Mesenteric fat pad (tissue), 1 donor: ENCODE measurements at places on chromosomes 5 and 9. TPM values are rescaled to one million over a fixed set of nuclear protein-coding genes. Genes with fewer than 3 reads are reported as not detected.
A peak's percentile ranks its signal among the peaks of the same experiment; 100 is the strongest.

GRCh38 chr9:81850724-81851123 lies 77.5 kb upstream of the SPATA31D4 start:
- DNase-seq = no peak

- no peak for DNase-seq
Observed at GRCh38 chr5:1021136-1021968, 12.8 kb downstream of the NKD2 start.

GRCh38 chr9:129362287-129363000 lies 184.4 kb upstream of the IER5L start:
- DNase-seq = no peak

The TTC16 gene
- total RNA-seq = not detected

DNA sequence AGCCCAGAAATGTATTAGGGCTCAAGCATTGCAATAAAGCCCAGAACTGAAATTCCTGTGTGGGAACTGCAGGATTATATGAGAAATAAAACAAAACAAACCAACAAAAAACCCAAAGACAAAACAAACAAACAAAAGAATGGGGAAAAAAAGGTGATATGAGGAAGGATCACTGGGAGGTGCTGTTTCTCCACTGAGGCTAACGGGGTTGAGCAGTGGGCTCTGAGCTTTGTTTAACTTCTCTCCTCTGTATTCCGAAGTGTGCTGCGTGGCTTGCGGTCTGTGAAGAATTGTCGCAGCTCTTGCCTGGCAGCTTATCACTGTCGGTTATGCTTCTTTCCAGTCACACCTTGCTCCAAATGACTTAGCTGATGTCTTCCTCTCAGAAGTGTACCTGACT lies 106.3 kb downstream of the TENT4A start:
- no peak for DNase-seq

DNA sequence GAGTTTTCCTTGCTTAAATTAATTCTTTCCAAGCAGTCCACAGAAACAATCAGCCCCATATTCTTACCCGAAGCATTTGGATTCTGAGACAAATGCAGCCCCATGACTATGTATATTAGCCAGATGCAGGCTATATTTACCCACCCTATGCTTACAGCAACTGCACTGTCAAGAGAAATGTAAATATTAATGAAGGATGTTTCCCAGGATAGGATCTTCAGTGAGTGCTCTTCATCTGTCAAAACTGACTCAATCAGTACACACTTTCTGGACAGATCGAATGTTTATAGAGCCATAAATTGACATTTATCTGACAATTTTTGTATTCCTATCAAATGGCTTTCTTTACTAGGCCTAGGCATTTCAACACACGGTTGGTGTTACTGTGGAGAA lies 725.3 kb upstream of the SEMA6A start:
- no peak for DNase-seq

- DNase-seq = peak; percentile 87
Observed at GRCh38 chr5:155728146-155728856, 598.7 kb upstream of the SGCD start.

The NXNL2 gene
- total RNA-seq = not detected

The NTRK2 gene
- total RNA-seq = 14.4 TPM

The LECT2 gene
- total RNA-seq = not detected

DNA sequence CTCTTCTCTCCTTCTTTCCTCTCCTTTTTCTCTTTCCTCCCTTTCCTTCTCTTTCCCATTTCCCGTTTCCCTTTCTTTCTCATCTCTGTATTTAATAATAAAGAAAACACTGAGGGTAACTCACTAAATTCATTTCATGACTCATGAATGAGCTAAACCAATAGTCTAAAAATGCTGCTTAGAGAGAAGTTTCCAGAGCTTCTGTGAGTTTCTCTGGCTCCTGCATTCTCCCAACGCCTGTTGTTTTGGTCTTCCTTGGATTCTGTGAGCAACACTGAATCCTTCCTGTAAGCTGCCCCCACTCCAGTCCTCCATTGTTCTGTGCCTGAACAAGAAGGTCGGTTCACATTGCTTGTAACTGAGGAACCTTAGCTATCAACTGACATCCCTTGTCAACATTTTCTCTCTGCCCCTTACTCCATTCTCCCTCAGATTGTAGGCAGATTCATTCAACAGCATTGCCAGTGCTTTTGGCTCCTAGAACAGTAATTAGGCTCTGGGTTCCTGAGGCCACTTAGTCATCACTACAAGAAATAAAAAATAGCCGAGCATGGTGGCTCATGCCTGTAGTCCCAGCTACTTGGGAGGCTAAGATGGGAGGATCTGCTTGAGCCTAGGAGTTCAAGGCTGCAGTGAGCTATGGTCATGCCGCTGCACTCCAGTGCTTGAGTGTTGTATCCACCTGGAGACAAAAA lies 237.7 kb upstream of the KLF4 start:
- DNase-seq = no peak

DNA sequence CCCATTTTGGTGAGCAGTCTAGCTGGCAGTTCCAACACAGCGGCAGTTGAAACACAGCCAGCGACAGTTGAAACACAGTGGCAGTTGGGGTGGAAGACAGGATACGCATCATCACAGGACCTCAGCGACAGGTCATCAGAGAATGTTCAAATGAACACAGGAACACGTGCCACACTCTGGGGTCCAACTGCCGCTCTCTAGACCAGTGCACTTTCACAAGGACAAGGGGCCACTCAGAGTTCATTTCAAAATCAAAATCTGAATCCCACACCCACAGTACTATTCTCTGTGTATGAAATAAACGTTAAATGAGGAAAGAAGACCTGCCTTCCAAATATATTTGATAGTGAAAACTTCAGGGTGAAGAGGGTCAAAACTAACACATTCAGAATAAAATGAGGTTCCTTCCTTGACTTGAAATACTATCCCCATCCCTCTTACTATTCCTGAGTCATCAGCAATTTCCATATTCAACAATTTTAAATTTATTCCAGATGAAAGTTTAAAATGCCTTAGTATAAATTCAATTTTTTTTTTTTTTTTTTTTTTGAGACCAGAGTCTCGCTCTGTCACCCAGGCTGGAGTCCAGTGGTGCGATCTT lies 53.0 kb upstream of the SIMC1 start:
- DNase-seq = peak; percentile 30

The PCDHGB5 gene
- total RNA-seq = 5.9 TPM

DNA sequence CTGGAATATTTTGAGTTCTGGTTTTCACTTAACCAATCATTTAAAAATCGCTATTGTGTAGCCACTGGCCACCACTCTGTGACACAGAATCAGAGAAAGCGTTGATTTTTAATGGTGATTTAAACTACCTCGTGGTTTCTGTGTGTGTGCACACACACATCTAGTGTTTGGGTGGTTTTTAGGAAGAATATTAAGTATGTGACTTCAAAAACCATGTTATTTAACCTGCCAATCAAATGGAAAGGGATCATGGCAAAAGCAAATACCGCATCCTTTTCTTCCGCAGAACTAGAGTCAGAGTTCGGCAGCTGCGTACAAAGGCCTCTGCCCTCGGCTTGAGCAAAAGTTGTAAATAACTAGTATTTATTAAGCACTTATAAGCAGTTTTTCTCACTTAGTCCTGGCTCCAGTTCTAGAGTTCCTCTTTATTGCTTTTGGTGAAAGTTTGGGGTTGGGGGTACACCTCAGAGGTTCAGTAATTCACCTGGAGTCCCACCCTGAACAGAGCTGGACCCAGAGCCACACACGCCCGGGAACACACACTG lies 40.6 kb downstream of the HABP4 start:
- DNase-seq = no peak

GRCh38 chr9:120413121-120414048 lies 166.6 kb downstream of the CDK5RAP2 start:
- no peak for DNase-seq

GRCh38 chr5:133830911-133831310 lies 137.5 kb downstream of the C5orf15 start:
- peak; percentile 53 for DNase-seq

DNA sequence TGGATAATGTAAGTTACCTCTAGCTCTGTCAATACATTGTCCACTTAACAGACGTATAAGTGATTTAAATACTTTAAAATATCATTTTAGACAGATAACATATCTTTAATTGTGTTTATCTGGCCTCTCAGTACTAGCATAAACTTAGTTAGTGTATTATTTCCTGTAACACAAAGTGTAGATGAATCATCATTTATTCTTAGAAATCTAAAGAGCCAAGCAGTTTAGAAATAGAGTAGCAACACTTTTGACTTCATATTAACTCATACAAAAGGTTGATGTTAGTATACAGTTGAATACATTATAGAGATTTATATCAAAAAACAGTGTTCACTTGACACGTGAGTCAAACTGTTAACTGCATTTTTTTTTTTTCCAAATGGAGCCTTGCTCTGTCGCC lies 18.0 kb downstream of the NCBP1 start:
- no peak for DNase-seq

- DNase-seq = peak; percentile 59
Observed at GRCh38 chr5:939368-939767, 46.7 kb downstream of the TRIP13 start.

DNA sequence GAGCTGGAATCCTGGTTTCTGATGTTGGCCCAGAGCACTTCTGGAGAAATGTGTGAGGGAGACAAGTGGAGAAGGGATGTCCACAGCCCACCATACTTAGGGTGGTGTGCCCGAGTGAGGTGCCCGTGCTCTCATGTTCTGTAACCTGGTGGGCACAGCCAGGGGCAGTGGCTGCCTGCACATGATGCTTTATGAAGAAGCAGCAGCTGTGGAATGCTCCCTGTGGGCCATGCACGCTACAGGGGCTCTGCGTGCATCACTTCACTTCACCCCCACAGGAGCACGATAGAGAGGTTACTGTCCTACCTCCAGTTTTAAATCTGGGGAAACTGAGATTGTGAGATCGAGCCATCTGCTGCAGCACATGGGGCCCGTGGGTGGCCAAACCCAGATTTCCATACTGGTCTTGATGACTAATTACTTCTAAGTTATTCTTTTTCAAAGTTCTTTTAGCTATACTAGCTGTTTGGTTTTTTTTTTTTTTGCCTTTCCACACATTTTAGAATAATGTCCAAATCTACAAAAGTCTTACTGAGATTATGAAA lies 441.6 kb downstream of the GADD45G start:
- no peak for DNase-seq

DNA sequence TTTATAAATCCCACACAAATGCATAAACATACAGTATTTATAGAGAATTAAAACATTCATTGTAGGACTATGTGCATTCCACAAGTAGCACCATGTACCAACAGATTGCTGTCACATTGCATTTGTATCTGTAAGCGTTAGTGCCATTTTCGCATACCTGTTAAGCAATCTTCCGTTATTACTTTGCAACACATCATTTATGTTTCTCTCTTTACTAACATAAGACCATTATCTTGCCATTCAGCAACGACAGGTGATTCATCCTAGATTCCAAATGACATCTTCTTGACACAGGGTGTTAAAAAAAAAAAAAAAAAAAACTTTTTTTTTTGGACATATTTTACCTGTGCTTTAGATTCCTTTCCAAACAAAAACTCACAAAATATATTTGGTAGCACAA lies 511.8 kb downstream of the ELAVL2 start:
- DNase-seq = no peak

GRCh38 chr9:123375469-123376132 lies 19.6 kb downstream of the CRB2 start:
- no peak for DNase-seq

The ADAMTSL2 gene
- 2.5 TPM for total RNA-seq

The KIF24 gene
- total RNA-seq = 0.45 TPM

DNA sequence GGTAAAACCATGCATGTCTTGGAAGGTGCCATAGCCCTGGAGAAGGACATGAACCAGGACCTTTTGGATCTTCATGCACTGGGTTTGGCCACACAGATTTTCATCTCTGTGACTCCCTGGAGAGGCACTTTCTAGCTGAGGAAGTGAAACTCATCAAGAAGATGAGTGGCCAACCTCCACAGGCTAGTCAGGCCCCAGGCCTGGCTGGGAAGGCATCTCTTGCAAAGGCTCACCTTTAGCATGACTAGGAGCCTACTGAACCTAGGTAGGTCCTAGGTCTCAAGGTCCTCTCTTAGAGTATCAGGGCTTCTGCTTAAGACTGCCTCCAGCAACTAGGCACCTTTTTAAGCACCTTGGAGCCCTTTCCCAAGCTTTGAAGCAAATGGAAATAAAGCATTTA lies 1448.7 kb upstream of the ACO1 start:
- DNase-seq = no peak

The MTX3 gene
- total RNA-seq = 13.0 TPM

DNA sequence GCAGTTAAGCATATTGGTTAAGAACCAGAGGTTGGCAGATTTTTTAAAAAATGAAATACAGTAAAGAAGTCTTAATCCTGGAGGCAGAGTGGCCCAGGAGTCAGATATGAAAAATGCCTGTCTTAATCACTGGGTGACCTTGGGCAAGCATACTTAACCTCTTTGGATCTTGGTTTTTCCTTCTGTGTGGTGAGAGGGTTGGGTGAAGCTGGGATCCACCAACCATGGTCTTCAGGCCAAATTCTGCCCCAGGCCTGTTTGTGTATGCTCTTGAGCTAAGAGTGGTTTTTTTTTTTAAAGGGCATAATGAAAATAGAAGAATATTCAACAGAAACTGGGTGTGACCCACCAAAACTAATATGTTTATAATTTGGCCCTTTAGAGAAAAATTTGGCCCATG lies 20.0 kb upstream of the TEX48 start:
- no peak for DNase-seq
